Stimulated activated CD4-positive, alpha-beta T cell treated with anti-CD3 and anti-CD28 coated beads, Interleukin-1b, Interleukin-23, amount 100 ng/mL, for 1 hour (primary cell): ENCODE measurements at places on chromosomes 11 and 22.

DNA sequence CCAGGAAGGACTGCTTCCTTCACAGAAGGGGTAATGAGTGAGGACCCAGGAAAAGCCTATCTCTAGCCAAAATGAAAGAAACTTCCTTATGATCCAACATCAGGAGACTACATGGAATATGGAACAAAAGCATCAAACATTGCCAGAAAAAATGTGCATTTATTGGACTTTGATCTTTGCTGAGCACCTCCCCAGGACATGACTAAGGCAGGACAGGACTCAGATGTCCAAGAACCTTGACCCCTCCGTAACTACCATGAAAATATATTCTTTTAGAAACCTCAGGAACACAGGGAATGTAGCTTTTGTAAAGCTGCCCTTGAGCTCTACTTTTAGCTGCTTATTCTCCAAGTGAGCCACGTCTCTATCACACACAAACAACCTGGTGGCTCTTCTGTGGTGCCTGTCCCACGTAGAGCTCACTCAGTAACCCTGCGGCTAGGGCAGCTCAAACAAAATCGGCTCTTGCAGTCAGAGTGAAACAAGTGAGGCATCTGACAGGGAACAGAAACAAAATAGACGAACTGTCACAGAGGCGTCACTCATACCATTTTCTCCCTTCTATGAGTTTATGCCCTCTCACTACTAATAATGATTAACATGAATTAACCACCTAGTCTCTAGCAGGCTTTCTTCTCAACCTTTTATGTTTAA, 471.5 kb upstream of the API5 start:
- no peak for DNase-seq

DNA sequence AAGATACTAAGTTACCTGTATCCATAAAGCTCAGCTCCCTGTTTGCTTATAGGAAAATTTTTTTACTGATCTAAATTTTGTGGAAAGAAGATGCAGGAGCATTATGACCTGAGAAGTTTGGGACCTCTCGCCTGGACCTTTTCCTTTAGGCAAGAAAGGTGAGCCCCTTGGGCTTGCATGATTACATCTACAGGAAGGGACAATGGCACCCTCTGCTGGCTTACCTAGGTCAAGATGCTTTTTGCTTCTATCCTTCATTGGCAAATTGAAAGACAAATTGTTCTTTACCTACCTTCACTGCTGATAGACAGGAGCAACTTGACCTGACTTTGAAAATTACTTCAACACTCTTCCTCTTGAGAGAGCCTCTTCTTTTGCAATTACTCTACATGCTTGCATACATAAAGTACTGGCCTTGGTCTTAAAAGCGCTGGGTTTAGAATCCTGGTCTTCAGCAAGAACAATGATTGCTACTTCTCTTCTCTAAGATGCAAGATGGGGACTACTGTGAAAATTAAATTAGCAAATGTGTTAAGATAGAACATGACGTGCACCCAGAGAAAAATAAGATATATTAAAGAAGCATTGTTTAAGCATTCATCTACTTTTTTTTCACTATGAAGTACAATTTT, 147.2 kb downstream of the TRPC6 start:
- no peak for DNase-seq

DNA sequence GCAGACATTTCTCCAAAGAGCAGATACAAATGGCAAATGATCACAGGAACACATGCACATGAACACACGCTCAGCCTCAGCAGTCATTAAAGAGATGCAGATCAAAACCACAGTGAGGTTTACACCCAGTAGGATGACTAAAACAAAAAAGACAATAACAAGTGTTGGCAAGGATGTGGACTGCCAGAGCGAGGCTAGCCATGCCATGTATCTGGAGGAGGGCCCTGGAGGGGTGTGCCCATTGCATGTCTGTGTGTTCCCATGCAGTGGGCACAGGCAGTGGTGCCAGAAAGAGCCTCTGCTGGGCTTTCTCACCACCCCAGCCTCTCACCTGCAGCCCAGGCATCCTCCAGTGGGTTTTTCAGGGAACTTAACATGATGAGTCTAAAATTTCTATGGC, 54.2 kb upstream of the KCNQ1OT1 start:
- DNase-seq: no peak

- no peak for DNase-seq
Measured at GRCh38 chr22:33380789-33381530, 322.8 kb upstream of the SYN3 start.

DNA sequence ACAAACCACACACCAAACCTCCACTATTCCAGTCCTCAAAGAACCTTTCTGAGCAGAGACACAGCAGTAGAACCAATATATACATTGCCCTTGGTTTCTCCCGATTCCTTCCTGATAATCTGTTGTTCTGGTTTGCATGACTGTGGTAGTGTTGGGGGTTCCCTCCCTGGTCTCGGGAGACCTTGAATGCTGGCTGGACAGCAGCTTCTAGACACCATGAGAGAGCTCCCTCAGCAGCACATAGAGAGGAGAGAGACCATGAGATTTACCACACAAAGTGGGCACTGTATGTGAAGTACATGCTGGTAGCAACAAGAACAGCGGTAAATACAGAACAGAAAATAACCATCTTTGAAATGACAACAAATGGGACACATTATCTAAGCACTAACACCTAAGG, 2.6 kb downstream of the C11orf91 start:
- DNase-seq: no peak

DNA sequence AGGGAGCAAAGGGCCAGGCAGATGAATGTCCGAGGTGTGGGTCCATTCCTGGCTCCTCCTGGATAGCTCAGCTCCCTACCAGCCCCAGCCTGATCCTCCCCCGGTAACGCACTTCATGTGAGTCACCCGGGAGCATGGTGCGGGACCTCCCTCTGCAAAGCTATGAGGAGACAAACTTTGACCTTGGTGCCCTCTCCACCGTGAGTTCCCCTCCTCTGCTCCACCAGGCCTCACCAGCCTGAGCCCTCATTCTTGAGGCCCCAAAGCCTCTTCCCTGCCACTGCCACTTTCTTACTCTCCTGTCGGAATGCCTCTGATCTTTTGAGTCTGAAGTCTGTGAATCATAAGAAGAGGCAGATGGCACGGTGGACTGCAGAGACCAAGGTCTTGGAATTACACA, 37.4 kb upstream of the CD82 start:
- no peak for DNase-seq

DNA sequence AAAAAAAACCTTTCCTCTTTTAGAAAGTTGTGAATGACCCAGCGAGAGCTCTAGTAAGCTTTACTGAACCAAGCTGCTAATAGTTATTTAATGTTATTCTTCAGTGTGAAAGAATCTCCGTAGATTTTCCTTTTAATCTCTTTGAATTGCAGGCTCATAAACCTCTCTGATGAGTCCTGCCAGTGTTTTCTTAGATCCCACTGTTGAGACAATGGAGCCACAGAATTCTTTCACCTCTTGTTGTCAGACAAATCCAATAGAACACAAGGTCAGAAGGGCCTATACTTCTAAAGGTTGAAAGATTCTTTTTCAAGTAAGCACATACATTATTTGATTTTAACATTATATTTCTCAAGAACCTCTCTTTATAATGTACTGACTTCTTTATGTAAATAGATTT, 52.2 kb downstream of the DNAJC24 start:
- no peak for DNase-seq

DNA sequence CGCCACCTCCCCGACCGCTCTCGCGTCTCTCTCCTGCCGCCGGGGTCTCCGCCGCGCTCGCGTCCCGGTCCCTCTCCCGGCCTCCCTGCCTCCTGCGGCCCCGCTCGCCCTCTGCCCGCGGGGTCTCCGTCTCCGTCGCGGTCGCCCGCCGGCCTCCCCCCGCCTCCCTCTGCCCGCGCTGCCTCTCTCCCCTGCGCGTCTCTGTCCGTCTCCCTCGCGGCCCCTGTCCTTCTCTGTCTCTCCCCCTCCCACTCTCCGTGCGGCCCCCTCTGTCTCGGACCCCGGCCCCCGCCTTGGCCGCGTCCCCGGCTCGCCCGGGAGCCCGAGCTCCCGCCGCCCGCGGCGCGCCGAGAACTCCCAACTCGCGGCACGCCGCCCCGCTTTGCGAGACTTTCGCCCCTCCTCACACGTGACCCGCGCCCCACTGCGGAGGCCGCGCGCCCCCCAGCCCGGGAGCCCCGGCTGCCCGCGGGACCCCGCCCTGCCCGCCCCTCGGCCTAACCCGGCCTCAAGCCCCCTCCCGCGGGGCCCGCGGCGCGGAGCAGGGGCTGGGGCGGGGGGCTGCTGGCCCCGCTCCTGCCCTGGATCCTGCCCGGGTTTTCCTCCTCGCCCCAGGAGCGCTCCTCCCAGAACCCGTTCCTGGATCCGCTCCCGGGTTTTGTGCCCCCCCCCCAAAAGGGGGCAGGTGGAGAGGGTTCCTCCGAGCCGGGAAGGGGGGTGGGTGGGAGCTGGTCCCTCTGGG, 702 bp upstream of the KCNJ4 start:
- DNase-seq: no peak

DNA sequence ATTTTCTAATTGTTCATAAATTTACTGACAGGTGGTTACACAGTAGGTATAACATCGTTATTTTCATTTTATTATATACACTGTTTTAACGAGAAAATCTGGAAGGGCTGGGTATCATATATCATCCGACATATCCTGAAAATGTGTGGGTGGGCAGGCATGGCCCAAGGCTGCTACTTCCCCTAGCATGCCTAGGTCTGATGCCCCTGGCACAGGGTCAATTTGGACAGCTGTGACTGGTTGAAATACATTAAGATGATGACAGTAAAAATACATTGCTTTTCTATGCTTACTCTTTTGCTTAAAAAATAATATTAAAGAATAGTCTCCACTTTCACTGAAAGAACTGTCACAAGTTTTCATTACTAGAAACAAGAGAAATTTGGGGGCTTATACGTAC, 908.8 kb downstream of the OPCML start:
- DNase-seq: no peak

DNA sequence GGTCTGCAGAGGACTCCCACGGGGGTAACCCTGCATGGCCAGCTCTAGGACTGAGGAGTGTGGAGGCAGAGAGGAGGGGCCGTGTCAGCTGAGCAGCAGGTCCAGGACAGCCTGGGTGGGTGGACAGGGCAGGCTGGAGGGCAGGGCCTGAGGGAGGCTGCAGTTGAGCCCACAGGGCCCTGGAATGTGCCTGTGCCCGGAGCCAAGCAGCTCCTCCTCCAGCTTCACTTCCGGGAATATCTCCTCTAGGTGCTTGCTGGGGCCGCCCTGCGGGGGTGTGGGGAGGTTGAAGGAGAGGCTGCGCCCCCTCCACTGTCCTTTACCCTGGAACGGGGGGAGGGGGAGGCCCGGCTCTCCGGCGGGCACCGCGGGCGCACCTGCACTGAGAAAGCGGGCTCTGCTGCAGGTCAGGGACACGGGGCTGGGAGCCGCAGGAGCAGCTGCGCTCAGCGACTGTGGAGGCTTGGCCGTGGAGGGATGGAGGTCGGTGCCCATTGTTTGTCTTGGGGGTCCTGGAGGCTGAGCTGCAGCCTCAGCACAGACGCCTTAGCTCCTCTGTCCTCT, 1293.2 kb downstream of the BRD1 start:
- DNase-seq: no peak

DNA sequence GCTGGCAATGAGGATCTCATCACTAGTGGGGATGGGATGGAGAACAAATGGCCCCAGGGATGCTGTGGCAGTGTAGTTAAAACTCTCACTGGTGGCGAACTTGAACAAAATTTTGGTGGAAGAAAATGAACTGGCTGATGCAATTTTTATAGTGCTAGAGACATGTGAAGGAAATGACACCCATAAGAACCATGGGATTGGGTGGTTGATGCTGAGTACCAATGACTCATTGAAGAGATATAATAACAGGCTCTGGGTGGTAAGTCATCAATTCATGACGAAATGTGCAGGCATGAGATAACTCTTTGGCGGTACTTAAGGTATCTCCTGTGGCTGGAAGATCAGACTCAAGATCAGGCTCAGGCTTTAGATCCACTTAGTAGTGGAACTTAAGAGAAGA, 172.9 kb upstream of the DDI1 start:
- no peak for DNase-seq

- DNase-seq: no peak
Measured at GRCh38 chr11:69924308-69925161, 105.3 kb upstream of the FGF3 start.

GRCh38 chr11:25838918-25839625, 492.9 kb upstream of the ANO3 start:
- no peak for DNase-seq
